Myometrial cell (primary cell): ENCODE measurements at places on chromosomes 2 and 18. TPM values are rescaled to one million over a fixed set of nuclear protein-coding genes. Genes with fewer than 3 reads are reported as not detected.

Gene TMEM169
- total RNA-seq, result 1.1 and 2.0 TPM in 2 replicates

Gene TBR1
- total RNA-seq, result not detected in 2 replicates

Gene DHRS9
- total RNA-seq, result 2.0 TPM in 1 of 2 replicates, not detected in the other

Gene LBX2
- total RNA-seq, result 1.7 and 4.1 TPM in 2 replicates

Gene STARD6
- total RNA-seq, result 0.35 TPM in 1 of 2 replicates, not detected in the other

Gene SLC9A4
- total RNA-seq, result not detected in 2 replicates

Gene LYG2
- not detected in 2 replicates for total RNA-seq

Gene POTEI
- total RNA-seq, result not detected in 2 replicates

Gene FAM117B
- 0.71 and 7.8 TPM in 2 replicates for total RNA-seq

Gene C2orf80
- not detected in 2 replicates for total RNA-seq

Gene SERPINB12
- total RNA-seq, result not detected in 2 replicates

Gene ANKRD62
- total RNA-seq, result not detected in 2 replicates

Gene NTSR2
- total RNA-seq, result not detected in 2 replicates

Gene CYRIA
- total RNA-seq, result 1.4 and 3.0 TPM in 2 replicates

Gene HAAO
- not detected in 2 replicates for total RNA-seq

Gene CYP20A1
- 13.8 and 20.4 TPM in 2 replicates for total RNA-seq

Gene UGT1A6
- total RNA-seq, result not detected in 2 replicates

Gene PJVK
- 0.35 and 1.4 TPM in 2 replicates for total RNA-seq

Gene RESP18
- total RNA-seq, result not detected in 2 replicates

Gene CRYBA2
- not detected in 2 replicates for total RNA-seq

Gene SLC66A2
- total RNA-seq, result 24.8 and 34.3 TPM in 2 replicates
